Cerebellar cortex (tissue), 1 donor: ENCODE measurements at places on chromosomes 2 and 18.
A peak's percentile ranks its signal among the peaks of the same experiment; 100 is the strongest.

DNA sequence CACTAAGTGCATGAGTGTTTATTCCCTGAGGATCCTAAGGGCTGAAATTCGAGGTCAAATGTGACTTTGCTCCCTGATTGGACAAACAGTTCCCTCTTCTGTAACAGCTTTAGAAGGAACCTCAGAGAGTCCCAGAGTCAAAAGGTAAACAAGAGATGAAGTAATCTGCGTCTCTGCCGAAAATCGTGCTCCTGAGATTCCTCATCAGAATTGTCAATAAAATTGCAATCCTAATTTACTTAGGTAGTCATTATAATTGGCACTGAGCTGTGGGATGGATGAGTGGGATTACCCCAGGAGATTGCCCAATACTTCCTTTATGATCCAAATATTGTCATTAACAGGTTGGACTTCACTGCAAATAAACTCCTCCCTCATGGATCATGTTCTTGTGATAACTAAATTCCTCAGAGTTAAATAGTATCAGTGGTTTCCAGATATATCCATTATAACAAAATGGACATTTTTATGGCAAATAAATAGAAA, 907 bp upstream of the SUCLG1 start:
- DNase-seq = no peak

DNA sequence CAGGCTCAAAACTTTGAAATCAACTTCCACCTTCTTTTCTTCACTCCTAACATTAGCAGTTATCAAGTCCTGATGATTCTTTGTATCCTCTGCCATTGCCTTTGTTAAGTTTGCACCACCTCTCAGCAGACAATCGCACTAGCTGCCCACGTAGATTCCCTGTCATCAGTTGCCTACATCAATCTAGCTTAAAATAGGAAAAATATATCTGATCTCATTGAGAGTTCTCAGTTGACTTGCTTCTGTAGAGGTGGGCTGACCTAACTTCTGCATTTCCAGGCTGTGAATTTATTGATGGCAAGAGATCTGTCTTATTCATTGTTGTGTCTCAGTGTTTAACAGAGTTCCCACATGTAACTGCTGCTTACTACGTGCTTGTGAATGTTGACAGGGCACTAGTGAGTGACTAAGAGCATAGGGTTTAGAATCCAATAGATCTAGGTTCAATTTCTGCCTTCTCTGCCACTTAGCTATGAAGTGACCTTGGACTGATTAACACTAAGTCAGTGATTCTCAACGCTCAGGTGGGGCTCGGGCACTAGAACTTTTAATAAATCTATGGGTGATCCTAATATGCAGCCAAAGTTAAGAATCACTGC, 3.7 kb upstream of the INSIG2 start:
- no peak for DNase-seq

DNA sequence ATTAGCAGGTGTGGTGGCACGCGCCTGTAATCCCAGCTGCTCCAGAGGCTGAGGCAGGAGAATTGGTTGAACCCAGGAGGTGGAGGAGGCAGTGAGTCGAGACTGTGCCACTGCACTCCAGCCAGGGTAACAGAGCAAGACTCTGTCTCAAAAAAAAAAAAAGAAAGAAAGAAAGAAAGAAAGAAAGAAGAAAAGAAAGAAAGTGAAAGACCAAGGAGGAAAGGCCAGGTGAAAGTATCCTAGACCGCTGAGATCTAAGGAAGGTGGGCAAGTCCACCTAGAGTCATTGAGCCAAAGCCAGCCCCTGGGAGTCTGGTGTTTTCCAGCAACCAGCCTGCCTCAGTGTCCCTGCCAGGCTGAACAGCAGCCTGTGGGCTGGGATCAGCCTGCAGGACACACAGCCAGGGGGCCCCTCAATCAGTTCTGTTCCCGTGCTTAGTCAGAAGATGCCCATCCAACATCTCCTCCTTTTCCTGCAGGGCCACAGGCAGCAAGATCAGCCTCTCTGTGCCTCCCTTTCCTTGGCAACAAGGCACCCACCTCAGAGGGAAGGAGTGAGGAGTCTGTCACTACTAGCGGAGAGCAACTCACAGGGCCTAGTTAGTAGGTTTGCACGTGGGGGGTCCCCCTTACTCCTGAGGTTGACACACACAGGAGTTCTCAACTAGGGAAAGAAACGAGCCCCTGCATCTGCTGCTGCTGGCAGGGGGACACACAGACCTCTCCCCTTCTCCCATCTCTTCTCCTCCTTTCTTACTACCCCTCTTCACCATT, 64.1 kb downstream of the SMAD7 start:
- no peak for DNase-seq

DNA sequence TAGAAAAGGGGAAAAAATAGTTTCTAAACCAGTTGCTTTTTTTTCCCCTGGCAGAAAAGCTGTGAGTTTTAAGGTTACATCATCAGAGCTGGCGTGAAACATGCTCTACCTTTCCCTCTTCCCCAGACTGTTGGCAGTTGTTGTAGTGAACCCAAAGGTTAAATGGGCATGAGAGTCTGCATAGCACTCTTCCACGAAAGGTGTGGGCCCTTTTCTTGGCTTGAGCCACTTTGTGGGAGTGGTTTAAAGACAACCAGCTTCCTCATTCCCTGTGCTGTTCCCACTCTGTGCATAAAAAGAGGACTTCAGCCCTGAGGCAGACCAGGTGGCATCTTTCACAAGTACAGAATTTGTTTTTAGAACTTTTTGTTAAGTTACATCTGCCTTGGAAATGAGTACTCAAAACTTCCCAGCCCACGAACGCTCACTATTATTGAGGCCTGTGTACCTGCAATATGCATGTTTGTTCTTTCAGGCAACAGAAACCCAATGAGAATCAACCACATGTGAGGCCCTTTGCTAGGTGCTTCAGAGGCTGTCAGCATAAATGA, 243.8 kb downstream of the BABAM2 start:
- no peak for DNase-seq

GRCh38 chr2:141187075-141187439, 943.8 kb downstream of the LRP1B start:
- peak; percentile 58 for DNase-seq
